Activated naive CD4-positive, alpha-beta T cell treated with anti-CD3 and anti-CD28 coated beads for 36 hours (primary cell): ENCODE measurements at places on chromosomes 11 and 22. TPM values are rescaled to one million over a fixed set of nuclear protein-coding genes. Genes with fewer than 3 reads are reported as not detected.

CCDC73 gene
- not detected for total RNA-seq

ACCS gene
- total RNA-seq = 16.2 TPM

RPS3 gene
- total RNA-seq = 5,116 TPM

FAM83F gene
- total RNA-seq = 1.8 TPM

PRDM10 gene
- total RNA-seq = 19.3 TPM

GAB4 gene
- not detected for total RNA-seq

MRGPRX3 gene
- total RNA-seq = not detected

GVQW3 gene
- 1.7 TPM for total RNA-seq

SHANK3 gene
- 0.07 TPM for total RNA-seq

GTF2H1 gene
- total RNA-seq = 34.1 TPM

HTR3A gene
- not detected for total RNA-seq

ATG16L2 gene
- total RNA-seq = 105 TPM

GLB1L3 gene
- total RNA-seq = 13.2 TPM

SUSD2 gene
- 0.22 TPM for total RNA-seq

CNGA4 gene
- 0.10 TPM for total RNA-seq

SLC35F2 gene
- 20.5 TPM for total RNA-seq

KRTAP5-11 gene
- total RNA-seq = not detected
